ENCODE measurements at places on chromosomes 2 and 18.

DNA sequence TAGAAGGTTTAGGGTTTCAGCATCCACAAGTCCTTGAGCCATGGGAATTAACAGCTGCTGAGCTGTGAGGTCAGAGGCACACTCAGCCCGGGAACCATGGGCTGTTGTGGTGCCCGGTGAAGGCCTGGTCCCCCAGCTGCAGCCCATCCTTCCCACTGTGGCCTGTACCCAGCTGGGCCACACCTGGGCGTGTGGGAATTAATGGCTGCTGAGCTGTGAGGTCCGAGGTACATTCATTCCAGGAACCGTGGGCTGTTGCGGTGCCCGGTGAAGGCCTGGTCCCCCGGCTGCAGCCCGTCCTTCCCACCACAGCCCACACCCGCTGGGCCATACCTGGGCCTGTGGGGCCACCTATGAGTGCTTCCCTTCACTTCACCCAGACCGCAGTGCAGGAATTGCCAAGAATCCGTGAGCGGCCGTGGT is 25.2 kb downstream of the TMEM18 start:
- DNase-seq = no peak

DNA sequence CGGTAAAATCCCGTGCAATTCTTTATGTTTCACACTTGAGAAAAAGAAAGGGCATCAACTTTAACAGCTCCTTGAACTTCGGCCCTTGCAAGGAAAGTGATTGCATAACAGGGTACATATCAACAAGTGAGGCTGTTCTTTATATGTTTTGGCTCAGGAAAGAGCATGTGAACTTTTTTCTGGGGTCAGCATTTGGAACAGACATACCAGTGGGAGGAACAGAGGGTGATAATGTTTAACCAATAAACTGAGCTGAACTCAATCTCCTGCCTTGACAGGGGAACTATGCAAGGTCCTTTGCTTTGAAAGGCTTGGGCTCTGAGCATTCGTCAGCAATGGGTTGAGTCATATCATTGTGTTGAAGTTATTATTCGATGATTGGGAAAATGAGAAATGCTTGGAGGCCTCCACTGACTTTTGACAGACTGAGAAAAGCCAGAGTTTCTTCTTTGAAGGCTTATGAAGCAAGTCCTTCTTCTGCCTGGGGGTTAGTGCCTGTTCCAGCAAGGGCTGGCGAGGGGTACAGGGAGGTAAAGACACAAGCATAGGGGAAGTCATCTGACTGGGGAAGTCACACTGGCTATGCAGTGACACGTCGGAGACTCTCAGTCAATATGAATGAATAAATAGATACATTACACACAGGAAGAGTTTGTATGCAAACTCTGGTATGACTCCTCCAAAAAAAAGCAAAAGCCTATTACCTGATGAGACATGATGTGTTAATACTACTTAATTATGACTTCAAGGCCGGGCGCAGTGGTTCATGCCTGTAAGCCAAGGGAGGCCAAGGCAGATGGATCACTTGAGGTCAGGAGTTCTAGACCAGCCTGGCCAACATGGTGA is 57.2 kb downstream of the CYB5A start:
- DNase-seq = peak; percentile 69

DNA sequence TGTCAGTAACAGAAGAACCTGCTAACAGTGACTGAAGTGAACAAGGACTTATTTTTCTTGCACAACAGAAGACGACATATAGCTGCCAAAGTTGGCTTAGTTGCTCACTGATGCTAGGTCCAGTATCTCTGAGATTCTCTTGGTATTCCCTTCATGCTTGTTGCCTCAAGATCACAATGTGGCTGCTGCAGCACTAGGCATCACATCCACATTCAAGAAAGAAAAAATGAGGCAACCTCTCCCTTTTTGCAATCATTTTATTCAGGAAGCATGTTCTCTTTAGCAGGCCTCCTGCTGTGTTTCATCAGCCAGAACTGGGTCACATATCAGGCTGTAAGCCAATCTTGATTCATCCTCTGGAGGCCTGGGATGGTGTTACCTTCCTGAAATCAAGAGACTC is 11.7 kb upstream of the MAPK4 start:
- no peak for DNase-seq

DNA sequence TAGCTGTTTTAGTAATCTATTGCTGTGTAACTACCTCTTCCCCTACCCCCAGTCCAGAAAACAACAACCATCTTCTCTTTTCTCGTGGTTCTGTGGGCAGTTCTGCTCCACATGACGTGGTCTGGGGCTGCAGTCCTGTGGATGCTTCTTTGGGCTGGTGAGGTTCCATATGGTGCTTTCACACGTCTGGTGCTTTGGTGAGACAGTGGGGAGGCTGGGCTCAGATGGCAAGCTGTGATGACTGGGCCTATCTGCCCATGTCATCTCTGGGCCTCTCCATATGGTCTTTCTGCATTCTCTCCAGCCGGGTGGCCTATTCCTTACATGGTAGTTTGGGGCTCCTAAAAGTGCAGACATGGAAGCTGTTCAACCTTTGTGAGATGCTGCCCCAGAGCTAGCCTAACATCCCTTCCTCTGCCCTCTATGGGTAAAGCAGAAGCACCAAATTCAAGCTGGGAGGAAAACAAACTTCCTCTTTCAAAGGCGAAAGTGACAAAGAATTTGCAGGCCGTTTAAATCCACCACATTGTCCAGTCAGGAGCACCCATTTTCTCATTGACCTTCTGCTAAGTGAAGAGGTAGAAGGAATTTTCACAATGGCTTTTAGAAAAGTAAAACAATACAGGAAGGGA is 68.3 kb upstream of the IL1R1 start:
- DNase-seq = no peak

DNA sequence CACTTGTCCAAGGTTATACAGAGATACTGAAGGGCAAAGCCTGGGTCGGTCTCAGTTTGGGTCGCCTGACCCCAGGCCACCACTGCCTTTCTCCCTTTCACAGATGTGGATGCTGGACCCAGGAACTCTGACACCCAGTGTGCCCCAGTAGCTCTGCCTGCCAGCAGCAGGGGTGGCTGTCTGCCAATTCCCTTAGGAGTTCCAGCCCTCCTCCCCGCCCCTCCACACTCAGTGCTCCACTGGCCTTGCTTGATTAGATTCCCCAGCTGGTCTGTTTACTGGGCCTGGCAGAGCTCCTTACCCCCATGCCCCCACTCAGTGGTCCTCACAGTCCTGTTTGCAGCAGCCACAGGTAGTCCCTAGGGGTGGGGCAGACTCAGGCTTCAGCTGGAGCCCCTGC is 75.5 kb downstream of the NPAS2 start:
- DNase-seq = no peak

- no peak for DNase-seq
These were observed 77.2 kb upstream of the TXNDC2 start for GRCh38 chr18:9808295-9809241.

- no peak for DNase-seq
These were observed 94.5 kb upstream of the KLHL14 start for GRCh38 chr18:32867330-32867729.

DNA sequence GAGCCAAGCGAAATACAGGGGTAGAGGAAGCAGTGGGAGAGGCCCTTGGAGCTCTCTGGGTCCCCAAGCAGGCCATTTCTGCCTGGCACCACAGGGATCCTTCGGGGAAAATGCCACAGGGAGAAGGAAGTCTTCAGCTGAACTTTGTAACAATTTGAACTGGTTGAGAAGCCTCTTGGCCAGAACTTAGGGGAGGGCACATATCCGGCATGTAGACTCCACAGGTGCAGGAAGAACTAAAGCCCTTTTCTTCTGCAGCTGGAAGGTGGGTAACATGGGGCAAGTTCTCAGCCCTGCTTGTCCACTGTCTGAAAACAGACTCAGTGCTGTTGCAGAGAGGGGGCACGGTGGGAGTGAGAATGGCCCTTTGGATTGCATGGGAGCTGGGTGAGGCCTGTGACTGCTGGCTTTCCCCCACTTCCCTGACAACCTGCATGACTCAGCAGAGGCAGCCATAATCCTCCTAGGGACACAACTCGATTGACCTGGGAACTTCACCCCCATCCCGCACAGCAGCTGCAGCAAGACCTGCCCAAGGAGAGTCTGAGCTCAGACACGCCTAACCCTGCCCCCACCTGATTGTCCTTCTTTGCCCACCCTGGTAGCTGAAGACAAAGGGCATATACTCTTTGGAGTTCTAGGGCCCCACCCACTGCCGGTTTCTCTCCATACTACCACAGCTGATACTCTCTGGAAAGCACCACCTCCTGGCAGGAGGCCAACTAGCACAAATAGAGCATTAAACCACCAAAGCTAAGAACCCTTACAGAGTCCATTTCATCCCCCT is 101.6 kb upstream of the FAM136A start:
- DNase-seq = no peak

GRCh38 chr2:68594041-68594440 is 49.3 kb upstream of the PROKR1 start:
- peak; percentile 16 for DNase-seq

- no peak for DNase-seq
These were observed 47.0 kb downstream of the EFEMP1 start for GRCh38 chr2:55876429-55877086.

- peak; percentile 45 for DNase-seq
These were observed 10.7 kb upstream of the CCDC88A start for GRCh38 chr2:55430211-55430975.

DNA sequence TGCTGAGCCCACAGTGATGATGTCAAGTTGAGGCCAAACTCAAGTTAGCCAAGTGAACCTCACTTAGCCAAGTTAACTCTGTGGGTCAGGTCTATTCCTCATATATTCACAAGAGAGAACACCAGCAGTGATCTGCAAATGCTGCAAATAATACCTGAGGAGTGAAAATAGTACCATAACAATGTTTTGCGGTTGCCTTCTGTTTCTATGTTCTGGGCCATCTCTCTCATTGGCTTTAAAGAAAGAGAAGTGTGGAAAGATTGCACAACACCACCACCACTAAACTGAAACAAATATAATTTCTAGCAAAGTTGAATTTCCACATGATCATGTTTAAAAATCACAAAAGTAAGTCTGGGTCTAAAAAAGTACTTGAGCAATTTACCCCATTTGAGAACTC is 211.1 kb upstream of the GALNT5 start:
- no peak for DNase-seq

DNA sequence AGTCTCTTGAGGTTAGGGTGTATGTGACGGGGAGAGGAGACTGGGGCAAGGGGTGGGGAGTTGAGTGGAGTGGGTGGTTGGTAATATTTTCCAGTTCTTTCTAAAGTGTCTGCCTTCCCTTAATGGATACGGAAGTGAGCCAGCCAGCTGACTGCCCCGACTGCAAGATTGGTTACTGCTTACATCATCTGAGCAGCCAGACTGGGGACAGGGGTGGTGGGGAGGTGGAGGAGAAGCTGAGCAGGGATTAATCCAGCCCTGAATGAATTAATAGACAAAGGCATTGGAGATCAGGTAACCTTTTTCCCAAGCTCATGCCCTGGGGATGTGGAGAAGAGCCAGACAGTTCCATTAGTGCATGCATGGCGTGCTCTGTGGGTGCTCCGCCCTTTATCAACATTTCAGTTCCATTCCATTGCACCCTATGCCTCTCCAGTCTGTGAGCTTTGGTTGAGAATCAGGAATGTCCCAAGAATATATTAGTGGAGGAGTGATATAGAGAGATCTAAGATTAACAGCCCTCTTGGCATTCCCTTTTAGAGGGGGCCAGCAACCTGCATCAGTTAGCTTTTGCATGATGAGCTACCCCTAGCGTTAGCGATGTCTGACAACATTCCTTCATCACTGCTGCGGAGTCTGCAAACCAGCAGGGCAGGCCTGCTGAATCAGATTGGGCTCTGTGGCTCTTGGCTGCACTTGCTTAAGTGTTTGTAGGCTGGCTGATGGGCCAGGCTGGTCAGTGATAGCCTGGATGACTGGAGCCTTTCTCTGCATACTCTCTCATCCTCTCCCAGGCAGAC is 67.4 kb downstream of the TNP1 start:
- no peak for DNase-seq

DNA sequence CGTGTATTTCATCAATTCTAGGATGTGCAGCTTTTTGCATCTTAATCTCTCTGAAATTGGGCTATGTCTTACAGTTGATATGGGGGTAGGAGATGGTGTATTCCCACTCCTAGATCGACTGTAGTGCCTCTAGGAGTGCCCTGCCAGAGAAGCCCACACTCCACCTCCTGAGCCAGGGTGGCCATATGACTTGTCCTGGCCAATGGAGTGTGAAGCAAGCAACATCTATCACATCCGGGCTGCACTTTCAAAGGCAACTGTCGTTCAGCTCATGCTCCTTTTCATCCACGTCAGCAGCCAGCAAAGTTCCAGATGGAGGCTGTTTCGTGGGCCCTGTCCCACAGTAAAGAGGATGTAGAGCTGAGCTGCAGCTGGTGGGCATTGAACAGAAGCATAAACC is 149.4 kb upstream of the SLC1A4 start:
- DNase-seq = no peak

DNA sequence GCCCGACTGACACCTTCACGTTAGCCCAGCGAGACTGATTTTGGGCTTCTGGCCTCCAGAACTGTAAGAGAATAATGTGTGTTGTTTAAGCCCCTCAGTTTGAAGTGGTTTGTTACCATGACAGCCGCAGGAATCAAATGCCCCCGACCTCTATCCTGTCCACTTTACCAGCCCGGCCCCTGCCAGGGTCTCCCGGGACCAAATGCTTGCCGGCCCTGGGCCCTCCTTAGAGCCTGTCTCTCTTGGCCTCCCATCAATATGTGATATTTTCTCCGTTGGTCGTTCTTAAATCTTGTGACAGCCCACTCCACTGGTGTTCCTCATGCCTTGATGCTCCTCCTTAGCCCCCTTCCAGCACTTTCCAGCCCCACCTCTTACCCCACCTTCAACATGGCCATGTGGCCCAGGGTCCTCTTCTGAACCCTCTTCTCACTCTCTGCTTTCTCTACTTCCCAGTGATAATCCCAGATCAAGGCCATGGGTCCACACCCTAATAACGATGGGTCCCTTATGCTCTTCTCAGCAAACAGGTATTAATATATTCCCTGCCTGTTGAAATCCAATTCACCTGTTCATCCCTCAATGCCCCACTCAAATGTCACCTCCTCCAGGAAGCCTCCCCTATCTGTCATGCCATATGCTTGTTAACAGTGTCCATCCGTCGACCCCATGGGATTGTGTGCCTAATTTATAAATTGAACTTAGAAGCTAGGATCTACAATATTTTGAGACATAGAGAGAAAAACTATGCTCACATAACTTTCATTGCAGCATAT is 192.8 kb downstream of the ZFP36L2 start:
- no peak for DNase-seq

GRCh38 chr18:56545464-56545863 is 92.9 kb downstream of the TXNL1 start:
- no peak for DNase-seq

- no peak for DNase-seq
These were observed 222.5 kb downstream of the DLGAP1 start for GRCh38 chr18:4232656-4233055.

DNA sequence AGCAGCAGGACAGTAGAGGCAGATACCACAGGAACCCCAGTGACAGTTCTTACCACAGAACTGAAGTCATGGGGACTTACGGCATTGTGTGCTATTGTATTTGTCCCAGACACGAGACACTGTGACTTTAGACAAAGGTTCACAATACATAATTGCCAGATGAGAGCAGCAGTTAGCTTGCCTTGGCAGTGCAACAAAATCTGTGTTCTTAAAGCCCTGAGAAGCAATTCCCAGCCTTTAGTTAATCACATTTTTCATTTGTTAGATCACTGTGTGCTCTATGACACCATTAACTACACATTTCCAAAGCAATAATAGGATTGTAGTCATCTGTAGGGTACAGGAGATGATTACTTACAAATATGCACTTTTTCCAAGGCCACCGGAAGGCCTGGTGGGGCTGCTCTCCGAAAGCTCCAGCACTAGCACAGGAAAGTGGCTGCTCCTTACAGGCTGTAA is 97.5 kb upstream of the LDLRAD4 start:
- peak; percentile 4 for DNase-seq

Measured in HCEC 1CT (cell line).